ENCODE measurements at places on chromosomes 16 and 17. TPM values are rescaled to one million over a fixed set of nuclear protein-coding genes. Genes with fewer than 3 reads are reported as not detected.

The TMEM114 gene
- total RNA-seq, result 1.2 TPM

The OR2C1 gene
- not detected for total RNA-seq

The PTX4 gene
- total RNA-seq, result 0.20 TPM

The SLC43A2 gene
- 11.8 TPM for total RNA-seq

The HS3ST3B1 gene
- total RNA-seq, result 2.9 TPM

The PROCA1 gene
- 15.0 TPM for total RNA-seq

The CRYM gene
- 17.8 TPM for total RNA-seq

DNA sequence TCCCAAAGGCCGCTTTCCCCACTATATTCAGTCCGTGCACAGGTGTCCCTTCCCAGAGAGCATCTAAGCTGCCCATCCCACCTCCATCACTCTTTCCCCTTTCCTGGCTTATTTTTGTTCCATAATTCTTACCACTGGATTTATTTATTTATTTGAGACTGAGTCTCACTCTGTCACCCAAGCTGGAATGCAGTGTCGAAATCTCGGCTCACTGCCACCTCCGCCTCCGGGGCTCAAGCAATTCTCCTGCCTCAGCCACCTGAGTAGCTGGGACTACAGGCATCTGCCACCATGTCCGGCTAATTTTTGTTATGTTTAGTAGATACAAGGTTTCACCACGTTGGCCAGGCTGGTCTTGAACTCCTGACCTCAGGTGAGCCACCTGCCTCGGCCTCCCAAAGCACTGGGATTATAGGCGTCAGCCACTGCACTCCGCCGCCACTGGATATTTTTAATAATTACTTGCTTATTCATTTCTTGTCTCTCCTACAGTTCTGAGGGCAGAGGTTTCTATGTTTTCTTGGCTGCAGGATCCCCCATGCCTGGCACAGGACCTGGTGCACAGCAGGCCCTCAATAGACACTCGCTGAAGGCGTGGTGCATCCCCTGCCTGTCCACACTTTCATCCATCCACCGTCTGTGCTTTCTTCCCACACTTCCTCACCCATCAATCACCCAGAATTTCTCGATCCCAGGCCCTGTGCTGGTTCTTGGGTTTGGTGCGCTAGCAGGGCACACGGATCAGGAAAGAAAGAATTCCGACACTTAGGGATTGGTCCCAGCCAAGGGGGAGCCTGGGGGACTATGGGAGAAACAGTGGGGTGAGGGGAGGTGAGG lies 9.9 kb upstream of the ADGRG1 start:
- no peak overlapping the region for H3K27ac ChIP-seq
- DNase-seq, result peak; percentile 9
- H3K4me1 ChIP-seq, result no peaks in the 10 kb centered on the region
- no peaks in the 10 kb centered on the region for H3K36me3 ChIP-seq

GRCh38 chr17:42475121-42475520 lies 16.4 kb downstream of the ATP6V0A1 start:
- H3K27me3 ChIP-seq, result no peaks in the 10 kb centered on the region
- H3K36me3 ChIP-seq, result peaks cover 67% of the 10 kb centered on the region
- H3K27ac ChIP-seq, result no peak overlapping the region
- H3K4me1 ChIP-seq, result no peaks in the 10 kb centered on the region
- H3K4me3 ChIP-seq, result no peak overlapping the region

DNA sequence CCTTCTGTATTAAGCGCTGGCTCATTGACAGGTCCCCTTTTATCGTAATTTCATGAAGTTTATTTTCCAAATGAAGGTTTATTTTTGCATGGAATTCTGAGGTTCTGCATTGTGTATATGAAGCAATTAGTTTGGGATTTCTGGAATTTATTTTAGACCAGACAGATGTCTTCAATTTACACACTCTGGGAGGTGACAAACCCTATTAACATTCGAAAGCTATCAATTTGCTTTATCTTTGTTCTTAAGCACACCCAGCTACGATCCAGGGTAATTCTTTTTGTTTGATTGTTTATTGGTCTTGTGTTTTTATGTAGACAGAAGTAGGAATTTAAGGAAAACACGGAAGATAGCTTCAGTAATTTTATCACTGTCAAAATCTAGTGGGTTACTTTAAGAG lies 264.6 kb downstream of the HS3ST3A1 start:
- H3K36me3 ChIP-seq, result no peaks in the 10 kb centered on the region

GRCh38 chr17:58829172-58829637 lies 73.6 kb downstream of the PPM1E start:
- no peak for DNase-seq
- H3K27me3 ChIP-seq, result no peaks in the 10 kb centered on the region
- H3K4me3 ChIP-seq, result no peak overlapping the region
- H3K27ac ChIP-seq, result no peak overlapping the region
- no peaks in the 10 kb centered on the region for H3K36me3 ChIP-seq
- no peaks in the 10 kb centered on the region for H3K4me1 ChIP-seq

- no peaks in the 10 kb centered on the region for H3K27me3 ChIP-seq
- DNase-seq, result no peak
- H3K36me3 ChIP-seq, result no peaks in the 10 kb centered on the region
- no peak overlapping the region for H3K4me3 ChIP-seq
- no peak overlapping the region for H3K27ac ChIP-seq
These were observed 1.8 kb upstream of the GIP start for GRCh38 chr17:48970224-48970623.

GRCh38 chr17:16975744-16976625 lies 4.1 kb upstream of the TNFRSF13B start:
- no peaks in the 10 kb centered on the region for H3K36me3 ChIP-seq
- no peak overlapping the region for H3K4me3 ChIP-seq
- H3K27ac ChIP-seq, result no peak overlapping the region
- no peak for DNase-seq
- no peaks in the 10 kb centered on the region for H3K27me3 ChIP-seq
- no peaks in the 10 kb centered on the region for H3K4me1 ChIP-seq

GRCh38 chr17:10384175-10384574 lies 11.4 kb upstream of the MYH13 start:
- DNase-seq, result no peak
- no peaks in the 10 kb centered on the region for H3K27me3 ChIP-seq
- no peak overlapping the region for H3K27ac ChIP-seq
- H3K4me3 ChIP-seq, result no peak overlapping the region
- H3K36me3 ChIP-seq, result no peaks in the 10 kb centered on the region
- H3K4me1 ChIP-seq, result no peaks in the 10 kb centered on the region

- H3K4me3 ChIP-seq, result peak overlapping the region; percentile 35
- no peak for DNase-seq
- H3K27me3 ChIP-seq, result peaks cover 21% of the 10 kb centered on the region
- H3K36me3 ChIP-seq, result no peaks in the 10 kb centered on the region
- peaks cover 2% of the 10 kb centered on the region for H3K4me1 ChIP-seq
These were observed 2.1 kb downstream of the SLC16A6 start for GRCh38 chr17:68288804-68289203.

DNA sequence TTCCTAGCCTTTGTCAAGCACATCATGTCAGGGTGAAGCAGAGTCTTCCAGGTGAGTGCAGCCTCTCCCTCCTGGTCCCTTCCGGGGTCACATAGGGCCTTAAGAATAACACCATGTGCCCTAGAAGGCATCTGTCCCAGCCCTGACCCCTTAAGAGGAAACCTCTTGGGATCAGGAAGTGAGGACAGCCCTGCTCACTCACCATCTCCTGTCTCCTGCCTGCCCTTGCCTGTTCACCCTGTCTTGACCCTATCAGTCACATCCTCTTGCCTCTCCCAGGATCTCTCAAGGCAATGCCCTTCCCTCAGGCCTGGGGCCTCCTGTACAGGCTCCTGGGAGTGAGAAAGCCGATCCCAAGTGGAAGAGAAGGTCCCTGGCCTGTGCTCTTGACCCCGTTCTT lies 13.9 kb downstream of the MYL4 start:
- peaks cover 9% of the 10 kb centered on the region for H3K36me3 ChIP-seq
- H3K27ac ChIP-seq, result no peak overlapping the region
- no peaks in the 10 kb centered on the region for H3K27me3 ChIP-seq
- no peak overlapping the region for H3K4me3 ChIP-seq
- DNase-seq, result no peak
- peaks cover 5% of the 10 kb centered on the region for H3K4me1 ChIP-seq

DNA sequence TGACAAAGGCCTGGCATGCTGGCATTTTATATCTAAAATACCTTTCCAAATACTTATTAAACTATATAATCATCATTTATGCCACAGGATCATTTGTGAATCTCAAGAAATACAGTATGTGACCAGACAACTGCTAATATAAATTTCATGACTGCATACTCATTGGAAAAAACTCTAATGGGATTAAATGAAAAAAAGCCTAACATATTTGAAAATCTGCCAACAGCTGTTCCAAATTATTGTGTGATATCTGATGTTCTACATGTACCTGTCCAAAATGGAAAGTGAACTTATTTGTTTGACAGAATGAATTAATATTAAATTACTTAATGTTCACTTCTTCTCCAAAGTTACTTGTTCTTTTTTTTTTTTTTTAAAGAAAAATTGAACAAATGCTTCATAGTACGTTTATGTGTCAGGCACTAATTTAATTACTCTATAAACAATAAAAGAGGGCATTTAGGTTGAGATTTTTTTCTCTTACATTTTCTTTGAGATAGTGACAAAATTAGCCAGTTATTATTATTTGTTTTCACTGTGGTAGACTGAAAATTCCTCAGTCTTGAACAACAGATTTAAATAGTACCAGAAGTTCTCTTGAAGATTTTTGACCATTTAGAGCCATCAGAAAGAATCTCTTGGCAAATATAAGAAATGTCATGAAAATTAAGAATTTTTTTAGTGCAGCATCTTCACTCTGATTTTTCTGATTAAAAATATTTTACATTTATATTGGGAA lies 114.0 kb downstream of the FTO start:
- DNase-seq, result no peak
- no peaks in the 10 kb centered on the region for H3K4me1 ChIP-seq
- no peak overlapping the region for H3K4me3 ChIP-seq

- H3K36me3 ChIP-seq, result no peaks in the 10 kb centered on the region
- peak; percentile 61 for DNase-seq
- H3K4me1 ChIP-seq, result no peaks in the 10 kb centered on the region
- peak overlapping the region; percentile 57 for H3K4me3 ChIP-seq
These were observed 1.3 kb upstream of the CUEDC1 start for GRCh38 chr17:57956291-57957119.

GRCh38 chr16:28309811-28310311 lies 17.5 kb downstream of the SBK1 start:
- peaks cover 30% of the 10 kb centered on the region for H3K36me3 ChIP-seq
- DNase-seq, result no peak
- no peaks in the 10 kb centered on the region for H3K4me1 ChIP-seq
- no peaks in the 10 kb centered on the region for H3K27me3 ChIP-seq
- H3K27ac ChIP-seq, result no peak overlapping the region

GRCh38 chr16:11263737-11264136 lies 5.4 kb downstream of the TNP2 start:
- no peaks in the 10 kb centered on the region for H3K36me3 ChIP-seq
- H3K4me3 ChIP-seq, result no peak overlapping the region
- peaks cover 5% of the 10 kb centered on the region for H3K4me1 ChIP-seq
- DNase-seq, result no peak

DNA sequence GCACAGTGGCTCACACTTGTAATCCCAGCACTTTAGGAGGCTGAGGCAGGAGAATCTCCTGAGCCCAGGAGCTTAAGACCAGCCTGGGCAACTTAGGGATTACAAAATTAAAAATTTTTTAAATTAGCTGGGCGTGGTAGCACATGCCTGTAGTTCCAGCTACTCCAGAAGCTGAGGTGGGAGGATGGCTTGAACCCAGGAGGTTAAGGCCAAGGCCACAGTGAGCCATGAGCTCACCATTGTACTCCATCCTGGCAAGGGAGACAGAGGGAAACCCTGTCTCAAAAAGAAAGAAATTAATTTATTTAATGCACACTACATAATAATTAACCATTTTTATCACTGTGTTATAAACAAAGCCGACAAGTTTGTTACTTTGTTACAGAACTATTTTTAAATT lies 131.1 kb upstream of the TMEM97 start:
- no peaks in the 10 kb centered on the region for H3K27me3 ChIP-seq
- peaks cover 35% of the 10 kb centered on the region for H3K36me3 ChIP-seq
- no peaks in the 10 kb centered on the region for H3K4me1 ChIP-seq
- H3K27ac ChIP-seq, result no peak overlapping the region
- H3K4me3 ChIP-seq, result no peak overlapping the region

- H3K4me3 ChIP-seq, result no peak overlapping the region
- H3K4me1 ChIP-seq, result no peaks in the 10 kb centered on the region
- H3K36me3 ChIP-seq, result peaks cover 2% of the 10 kb centered on the region
- DNase-seq, result no peak
These were observed 37.4 kb downstream of the COX4I1 start for GRCh38 chr16:85836706-85837582.

GRCh38 chr17:78669975-78670518 lies 92.9 kb upstream of the DNAH17 start:
- H3K27ac ChIP-seq, result no peak overlapping the region
- no peak overlapping the region for H3K4me3 ChIP-seq
- no peaks in the 10 kb centered on the region for H3K4me1 ChIP-seq

GRCh38 chr17:62981933-62982332 lies 15.9 kb downstream of the TANC2 start:
- no peak overlapping the region for H3K27ac ChIP-seq
- no peak overlapping the region for H3K4me3 ChIP-seq
- H3K27me3 ChIP-seq, result peaks cover 13% of the 10 kb centered on the region
- no peak for DNase-seq
- no peaks in the 10 kb centered on the region for H3K4me1 ChIP-seq

- H3K4me1 ChIP-seq, result no peaks in the 10 kb centered on the region
- no peak for DNase-seq
- no peak overlapping the region for H3K4me3 ChIP-seq
- peaks cover 5% of the 10 kb centered on the region for H3K36me3 ChIP-seq
These were observed 157.8 kb upstream of the FAM20A start for GRCh38 chr17:68759002-68759342.

DNA sequence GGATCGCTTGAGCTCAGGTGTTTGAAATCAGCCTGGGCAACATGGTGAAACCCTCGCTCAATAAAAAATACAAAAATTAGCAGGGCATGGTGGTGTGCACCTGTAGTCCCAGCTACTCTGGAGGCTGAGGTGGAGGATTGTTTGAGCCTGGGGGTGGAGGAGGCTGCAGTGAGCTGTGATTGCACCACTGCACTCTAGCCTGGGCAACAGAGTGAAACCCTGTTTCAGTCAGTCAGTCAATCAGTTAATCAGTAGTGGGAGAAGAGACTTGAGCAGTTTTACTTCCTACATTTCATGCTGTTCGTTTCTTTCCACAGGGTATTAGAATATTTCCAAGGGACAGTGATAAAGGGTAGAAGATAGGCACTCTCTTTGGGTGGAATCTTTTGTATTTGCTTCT lies 8.8 kb downstream of the MAP3K3 start:
- peaks cover 10% of the 10 kb centered on the region for H3K4me1 ChIP-seq
- no peak for DNase-seq
- peak overlapping the region; percentile 25 for H3K27ac ChIP-seq
- H3K4me3 ChIP-seq, result peak overlapping the region; percentile 4
- peaks cover 8% of the 10 kb centered on the region for H3K36me3 ChIP-seq
